NCI-H345 (cell line): ENCODE measurements at places on chromosomes 12 and 14.

DNA sequence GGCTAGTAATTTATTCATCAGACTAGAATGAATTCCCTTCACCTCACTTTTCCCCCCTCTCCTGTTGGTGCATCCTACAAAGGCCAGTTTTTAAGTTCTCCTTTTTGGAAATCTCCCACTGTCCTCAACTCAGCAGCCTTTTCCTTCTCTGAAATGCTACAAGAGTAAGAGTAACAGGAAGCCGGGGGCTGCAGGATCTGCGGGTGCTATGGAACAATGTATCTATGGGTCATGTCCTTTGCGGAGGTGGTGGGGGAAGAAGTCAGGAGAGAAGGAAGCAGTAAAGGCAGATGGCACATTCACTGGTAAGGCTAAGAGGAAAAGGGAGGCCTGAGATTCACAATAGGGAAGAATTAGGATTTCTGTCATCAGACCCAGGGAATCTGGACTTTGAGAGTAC, 22.2 kb upstream of the TESC start:
- no peak for DNase-seq

DNA sequence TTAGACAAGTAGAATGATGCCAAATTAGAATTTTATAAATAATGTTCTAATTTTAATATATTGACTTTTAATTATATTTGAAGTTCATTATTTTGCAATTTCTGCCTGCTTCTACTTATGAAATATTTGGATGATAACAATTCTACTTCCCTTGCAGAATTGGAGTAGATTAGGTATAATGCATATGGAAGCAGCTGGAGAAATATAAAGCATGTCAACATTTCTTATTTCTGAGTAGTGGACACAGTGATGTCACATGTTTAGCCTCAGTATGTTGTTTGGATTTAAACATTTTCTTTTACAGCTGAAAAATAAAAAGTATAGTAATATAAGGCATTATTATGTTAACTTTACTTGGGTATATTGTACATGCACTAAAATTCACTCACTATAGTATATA, 344.2 kb upstream of the E2F7 start:
- DNase-seq, result no peak

DNA sequence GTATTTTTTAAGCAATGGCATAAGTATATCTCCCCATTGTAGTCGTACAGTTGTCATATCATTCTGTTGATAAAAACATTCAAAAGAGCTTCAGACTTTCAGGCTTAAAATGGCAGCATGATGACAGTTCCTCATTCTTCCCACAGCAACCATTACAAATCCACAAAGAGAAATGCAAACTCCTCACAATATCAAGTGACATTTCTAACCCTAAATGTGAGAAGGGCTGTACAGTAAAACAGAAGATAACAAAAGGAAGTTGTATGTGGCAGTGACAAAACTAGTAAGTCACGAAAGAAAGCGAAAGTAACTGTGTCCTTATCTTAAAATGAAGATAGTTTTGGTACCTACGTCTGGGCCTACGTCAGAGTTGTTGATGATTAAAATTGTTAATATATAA, 46.7 kb downstream of the GXYLT1 start:
- DNase-seq, result no peak

GRCh38 chr12:47400266-47400665, 305.6 kb downstream of the RPAP3 start:
- DNase-seq, result no peak

DNA sequence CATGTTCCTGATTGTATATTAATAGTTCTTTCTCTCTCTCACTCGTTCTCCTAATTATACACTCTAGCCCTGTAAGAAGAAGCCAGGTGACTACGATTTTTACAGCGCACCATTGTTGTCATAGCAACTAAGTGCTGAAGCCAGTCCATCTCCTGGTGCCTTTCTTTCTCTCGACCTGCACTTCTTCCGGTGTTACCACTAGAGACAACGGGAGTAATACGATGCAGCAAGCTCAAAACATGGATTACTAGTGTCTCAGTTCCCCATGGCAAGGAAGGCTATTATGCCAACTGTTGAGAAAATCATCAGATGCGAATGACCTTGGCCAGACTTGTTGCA, 40.8 kb upstream of the DCD start:
- peak; percentile 36 for DNase-seq

GRCh38 chr12:53287741-53288216, 7.6 kb upstream of the PFDN5 start:
- DNase-seq, result peak; percentile 38

DNA sequence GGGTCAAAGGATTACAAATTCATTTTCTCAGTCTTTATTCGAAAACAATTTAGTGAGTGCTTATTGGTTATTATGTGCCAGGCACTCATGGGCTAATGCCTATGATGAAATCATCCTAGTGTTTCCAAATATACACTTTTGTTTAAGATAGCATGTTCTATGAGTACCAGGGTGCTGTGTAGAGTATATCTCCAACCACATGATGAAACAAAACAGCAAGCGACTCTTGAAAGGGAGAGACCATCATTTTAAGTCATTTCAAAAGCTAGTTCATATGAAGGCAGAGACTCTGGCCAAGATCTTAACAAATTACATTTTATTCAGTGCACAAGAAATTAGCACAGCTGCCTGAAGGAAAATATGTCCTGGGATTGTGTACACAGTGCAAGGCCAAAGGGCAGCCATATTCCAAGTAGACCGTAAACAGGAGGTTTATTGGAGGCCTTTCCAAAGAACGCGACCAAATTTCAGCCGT, 204.2 kb downstream of the EFCAB11 start:
- DNase-seq, result no peak

DNA sequence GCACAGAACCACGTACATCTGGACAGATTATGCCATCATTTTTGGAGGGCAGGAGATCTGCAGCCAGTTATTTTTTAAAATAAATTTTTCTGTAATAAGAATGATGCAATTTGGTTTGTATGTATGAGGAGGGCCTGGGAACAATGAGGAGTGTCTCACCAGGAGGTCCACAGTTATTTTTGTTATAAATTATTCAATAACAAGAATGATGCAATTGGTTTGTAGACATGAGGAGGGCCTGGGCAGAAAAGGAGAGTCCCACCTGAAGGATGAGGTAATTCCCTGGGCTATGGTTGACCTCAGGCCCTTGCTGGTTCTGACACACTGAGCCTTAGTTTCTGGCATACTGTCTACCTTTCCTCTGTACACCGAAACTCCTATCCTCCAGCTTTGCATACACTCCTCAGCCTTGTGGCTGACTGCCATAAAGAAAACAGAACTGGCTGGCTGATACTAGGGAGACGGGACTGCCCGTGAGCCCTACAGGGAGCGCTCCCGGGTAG, 9.0 kb upstream of the DCD start:
- DNase-seq, result no peak

GRCh38 chr12:113067987-113068935, 11.7 kb downstream of the DTX1 start:
- no peak for DNase-seq

- DNase-seq, result no peak
Observed at GRCh38 chr14:34465069-34465859, 3.2 kb upstream of the SPTSSA start.

- DNase-seq, result no peak
Observed at GRCh38 chr12:71135812-71136176, 22.0 kb downstream of the TSPAN8 start.

- DNase-seq, result peak; percentile 64
Observed at GRCh38 chr12:115160271-115161128, 476.5 kb upstream of the TBX3 start.

GRCh38 chr12:110582276-110583136, 612 bp downstream of the PPTC7 start:
- peak; percentile 57 for DNase-seq

DNA sequence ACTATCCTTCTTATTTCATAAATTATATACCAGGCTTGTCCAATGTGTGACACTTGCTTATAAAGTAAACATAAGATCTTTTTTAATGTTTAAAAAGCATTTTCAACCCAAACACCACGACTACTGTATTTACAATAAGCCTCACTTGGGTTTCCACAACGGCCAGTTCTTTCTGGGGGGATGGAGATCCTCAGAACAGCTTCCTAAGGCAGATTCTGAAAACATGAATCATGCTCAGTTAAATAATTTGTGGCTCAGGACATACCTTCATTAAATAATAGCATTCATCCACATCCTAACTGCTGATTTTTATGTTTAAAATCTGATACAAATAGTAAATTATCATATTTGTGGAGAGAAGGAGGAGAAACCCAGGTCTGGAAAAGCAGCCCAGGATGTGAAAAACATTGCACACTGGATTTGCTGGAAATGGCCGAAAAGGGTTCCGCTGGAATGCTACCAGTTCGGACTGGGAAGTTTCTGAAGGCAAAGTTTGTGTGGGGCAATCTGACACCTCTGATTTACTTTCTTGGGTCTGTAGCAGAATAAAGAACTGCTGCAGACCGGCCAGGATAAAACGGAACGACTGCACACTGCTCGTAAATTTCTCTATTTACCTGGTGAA, 597 bp downstream of the GLT8D2 start:
- no peak for DNase-seq

DNA sequence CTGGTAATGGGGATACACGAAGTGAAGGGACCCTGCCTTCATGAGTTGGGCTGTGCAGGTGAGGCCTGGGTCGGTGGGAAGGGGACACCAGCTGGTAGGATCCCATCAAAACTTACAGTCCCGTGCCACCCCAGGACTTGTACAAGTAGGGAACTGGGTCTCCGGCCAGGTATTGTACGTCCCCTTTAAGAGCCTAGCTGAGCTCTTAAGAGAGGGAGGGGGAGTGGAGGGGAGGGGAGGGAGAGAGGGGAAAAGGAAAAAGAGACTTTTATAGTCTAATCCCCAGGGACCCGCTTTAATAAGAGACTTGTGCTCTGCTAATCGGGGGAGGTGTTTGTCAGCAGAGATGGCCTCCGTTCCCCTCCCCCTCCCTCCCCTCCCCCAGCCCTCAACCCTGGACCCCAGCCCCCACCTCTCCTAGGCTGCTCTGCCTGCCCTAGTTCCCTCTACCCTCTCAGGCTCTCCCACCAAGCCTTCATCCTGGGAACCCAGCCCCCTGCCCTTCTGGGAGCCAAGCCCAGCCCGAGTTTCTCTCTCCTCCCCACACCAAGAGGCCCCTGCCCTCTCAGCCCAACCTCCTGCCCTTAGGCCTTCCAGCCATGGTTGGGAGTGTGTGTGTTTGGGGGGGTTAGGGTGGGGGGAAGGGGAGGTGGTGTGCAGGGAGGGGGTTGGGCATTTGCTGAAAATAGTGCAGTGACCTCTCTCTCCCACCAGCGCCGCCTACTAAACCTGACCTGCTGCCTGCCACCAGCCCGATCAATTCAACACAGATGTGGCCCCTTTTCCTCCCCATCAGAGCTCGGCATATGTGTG, 2.6 kb downstream of the GDF11 start:
- peak; percentile 41 for DNase-seq

DNA sequence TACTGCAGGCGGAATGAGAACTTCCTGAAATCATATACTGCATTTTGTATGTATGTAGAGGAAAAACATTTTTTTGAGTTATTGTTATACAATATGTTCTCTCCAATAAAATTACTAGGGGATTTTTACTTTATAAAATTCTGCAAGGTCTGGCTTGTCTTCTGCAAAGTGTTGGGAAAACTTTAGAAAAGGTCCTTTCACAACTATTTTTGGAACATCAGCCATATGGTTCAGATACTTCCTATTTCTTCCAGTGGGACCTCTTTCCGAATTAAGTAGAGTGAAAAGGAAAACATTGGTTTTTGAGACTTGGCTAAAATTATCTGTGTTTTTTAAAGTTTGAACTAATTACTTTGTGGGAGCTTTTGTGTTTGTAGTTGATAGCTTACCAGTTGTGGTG, 52.7 kb downstream of the DAAM1 start:
- no peak for DNase-seq

DNA sequence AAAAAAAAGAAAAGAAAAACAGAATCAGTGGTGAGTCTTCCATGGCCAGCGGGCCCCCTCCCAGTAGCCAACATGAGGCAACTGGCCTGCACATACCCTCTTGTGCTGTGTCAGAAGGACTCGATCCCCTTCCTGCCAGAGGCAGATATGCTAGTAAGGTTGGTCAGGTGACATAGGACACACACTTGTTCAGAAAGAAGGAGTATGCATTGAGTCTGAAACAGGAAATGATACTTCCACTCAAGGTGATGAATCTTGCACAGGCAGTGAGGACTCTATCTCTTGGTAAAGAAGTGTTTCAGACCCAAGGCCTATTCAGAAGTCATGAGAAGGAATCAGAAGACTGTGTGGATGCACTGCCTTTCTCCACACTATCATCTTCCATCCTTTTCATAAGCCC, 269.7 kb upstream of the FAR2 start:
- DNase-seq, result no peak

DNA sequence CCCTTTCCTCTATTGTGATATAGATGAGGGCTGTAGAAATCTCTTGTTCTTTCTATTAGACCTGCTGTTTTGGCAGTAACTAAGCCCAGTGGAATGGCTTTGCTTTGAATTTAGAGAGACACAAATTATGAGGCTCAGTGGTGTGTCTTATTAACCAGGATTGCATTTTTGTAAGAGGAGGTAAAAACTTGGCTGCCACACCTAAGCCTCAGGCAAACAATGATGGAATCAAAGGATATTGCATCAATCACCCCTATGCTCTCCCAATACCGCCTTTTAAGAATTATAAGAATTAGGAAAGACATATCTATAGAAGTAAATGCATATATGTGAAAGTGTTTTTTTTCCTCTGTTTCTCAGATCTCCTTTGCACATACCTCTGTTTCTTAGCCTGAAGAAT, 63.3 kb downstream of the ACSS3 start:
- no peak for DNase-seq
